ENCODE measurements at places on chromosomes 4 and X. TPM values are rescaled to one million over a fixed set of nuclear protein-coding genes. Genes with fewer than 3 reads are reported as not detected.

- DNase-seq = no peak
Observed at GRCh38 chr4:41427306-41427882, 110.6 kb upstream of the LIMCH1 start.

GRCh38 chrX:19361701-19362100 is 18.0 kb downstream of the PDHA1 start:
- no peak for DNase-seq

DNA sequence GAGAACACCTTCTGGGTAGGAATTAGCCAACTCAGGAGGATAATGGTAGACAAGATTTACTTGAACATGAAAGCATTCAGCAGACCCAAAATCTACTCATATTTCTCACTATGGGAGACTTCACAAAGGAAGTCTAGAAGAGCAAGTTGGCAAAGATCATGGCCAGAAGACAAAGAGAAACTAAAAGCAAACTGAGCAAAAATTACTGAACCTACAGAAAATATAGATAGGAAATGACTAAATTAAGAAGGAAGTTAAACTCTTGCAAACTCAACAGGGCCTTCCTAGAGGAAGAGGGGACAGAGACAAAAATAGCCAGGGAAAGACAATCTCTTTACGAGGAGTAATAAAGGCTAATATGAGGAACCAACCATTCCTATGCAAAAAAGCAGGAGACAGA is 18.7 kb downstream of the CORIN start:
- no peak for DNase-seq

GRCh38 chr4:77092975-77093374 is 17.2 kb upstream of the CCNI start:
- no peak for DNase-seq

DNA sequence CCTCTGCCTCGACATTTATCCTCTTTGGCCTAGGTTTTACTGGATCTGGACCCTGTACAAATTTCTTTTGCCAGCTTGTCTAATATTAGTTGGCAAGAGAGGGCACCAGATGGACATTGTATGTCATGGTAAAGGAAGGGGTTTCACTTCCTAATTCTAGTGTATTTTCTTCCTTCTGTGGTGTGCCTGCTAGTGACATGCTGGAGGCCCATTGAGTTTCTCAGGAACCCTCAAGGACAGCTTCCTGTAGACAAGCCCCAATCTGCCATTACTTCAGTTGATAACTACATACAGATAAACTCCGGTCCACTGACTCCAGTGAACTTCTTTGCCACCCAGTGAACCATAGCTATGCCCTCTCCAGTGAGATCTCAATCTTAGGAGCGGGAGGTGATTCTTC is 116.9 kb downstream of the STPG2 start:
- no peak for DNase-seq

GRCh38 chr4:54784161-54784671 is 126.5 kb downstream of the KIT start:
- DNase-seq = no peak

- no peak for DNase-seq
Observed at GRCh38 chr4:26181616-26182015, 139.2 kb upstream of the RBPJ start.

GRCh38 chr4:97987019-97987648 is 156.1 kb downstream of the STPG2 start:
- DNase-seq = no peak

DNA sequence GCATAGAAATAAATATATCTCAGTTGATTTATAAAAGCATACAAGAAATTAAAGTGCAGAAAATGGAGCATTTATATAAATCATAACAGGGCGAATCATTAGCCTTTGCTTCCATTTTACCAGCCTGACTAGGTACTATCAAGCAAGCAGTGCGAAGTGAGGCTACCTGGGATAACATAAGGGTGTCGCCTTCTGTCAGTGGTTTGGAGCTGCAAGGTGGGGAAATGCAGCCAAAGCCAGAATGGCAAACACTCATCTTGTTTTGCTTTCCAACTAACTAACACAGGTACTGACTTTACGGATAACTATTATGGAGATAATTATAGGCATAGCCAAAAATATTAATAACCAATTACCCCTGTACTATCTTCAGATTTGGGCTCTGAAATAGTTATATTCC is 1459.8 kb downstream of the RAPGEF2 start:
- DNase-seq = no peak

DNA sequence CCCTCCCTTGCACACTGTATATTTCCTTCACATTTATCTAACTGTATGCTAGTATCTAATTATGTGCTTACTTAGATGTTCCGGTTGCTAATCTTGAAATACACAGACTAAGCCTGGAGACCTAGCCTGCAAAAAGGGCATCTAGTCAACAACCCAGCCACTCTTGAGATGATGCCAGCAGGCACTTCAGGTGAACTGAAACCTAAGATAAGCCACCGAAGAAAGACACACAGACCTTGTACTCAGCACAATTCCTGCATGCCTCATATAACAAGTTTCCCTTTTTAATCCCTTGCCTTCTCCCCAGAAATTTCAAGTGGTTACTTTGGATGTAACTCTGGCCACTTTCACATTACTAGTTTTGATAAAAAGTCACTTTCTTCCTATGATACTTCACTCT is 2506.6 kb downstream of the ARAP2 start:
- DNase-seq = no peak

DNA sequence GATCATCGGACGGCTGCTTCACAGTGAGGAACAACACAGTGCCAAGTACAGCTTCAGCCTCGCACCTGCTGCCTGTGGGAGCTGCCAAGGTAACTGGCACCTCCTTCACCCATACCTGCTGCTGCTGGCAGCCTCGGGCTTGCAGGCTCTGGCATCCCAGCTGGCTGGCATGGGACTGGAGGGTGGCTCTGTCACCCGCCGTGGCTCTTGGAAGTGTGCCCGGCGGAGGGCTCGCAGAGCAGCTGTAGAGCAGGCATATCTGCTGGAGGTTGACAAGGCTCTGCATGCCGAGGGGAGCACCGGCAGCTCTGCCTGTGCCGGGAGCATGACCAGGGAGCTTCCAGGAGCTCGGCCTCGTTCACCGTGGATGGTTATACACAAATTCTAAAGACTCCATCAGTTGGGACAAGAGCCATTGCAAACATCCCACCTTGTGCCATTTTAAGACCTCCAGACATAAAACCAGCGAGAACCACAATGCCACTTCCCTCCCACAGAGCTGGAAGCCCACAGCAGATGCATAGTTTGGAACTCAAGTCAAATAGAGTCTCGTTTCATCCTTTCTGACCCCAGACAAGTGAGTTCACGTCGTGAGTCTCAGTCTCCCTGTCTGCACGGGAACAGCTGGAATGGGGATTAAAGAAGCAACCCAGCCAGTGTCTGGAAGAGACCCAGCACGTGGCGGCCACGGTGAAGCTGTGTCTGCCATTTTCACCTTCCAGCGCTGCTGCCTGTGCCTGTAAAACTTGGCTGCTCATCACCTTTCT is 84.3 kb upstream of the PSAPL1 start:
- DNase-seq = no peak

- DNase-seq = no peak
Observed at GRCh38 chr4:71520308-71520707, 181.5 kb downstream of the SLC4A4 start.

DNA sequence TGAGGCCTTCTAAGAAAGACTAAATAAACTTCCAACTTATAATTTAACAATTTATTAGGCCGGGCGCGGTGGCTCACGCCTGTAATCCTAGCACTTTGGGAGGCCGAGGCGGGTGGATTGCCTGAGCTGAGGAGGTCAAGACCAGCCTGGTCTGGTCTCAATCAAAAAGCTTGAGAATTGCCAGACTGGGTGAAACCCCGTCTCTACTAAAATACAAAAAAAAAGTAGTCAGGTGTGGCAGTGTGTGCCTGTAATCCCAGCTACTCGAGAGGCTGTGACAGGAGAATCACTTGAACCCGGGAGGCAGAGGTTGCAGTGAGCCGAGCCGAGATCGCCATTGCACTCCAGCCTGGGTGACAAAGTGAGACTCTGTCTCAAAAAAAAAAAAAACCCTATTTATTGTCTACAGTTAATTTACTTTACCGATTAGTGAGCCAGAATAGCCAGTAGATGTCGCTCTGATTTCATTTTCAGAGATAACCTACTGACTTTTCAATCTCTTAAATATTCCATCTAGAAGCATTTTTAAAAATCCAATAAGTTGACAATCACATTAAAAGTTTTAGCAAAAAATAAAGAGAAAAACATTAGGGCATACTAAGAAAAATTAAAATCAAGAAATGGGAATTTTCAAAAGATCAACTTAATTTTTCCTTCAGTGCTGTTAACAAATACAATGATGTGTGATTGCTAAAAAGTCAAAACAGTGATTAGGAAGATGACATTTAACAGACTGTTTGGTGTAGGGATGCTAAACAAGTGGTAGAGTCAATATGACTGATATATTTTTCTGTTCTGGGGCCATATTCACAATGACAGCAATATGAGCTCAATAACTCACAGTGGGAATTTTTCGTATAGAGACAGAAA is 4.3 kb upstream of the SHROOM3 start:
- peak; percentile 44 for DNase-seq

DNA sequence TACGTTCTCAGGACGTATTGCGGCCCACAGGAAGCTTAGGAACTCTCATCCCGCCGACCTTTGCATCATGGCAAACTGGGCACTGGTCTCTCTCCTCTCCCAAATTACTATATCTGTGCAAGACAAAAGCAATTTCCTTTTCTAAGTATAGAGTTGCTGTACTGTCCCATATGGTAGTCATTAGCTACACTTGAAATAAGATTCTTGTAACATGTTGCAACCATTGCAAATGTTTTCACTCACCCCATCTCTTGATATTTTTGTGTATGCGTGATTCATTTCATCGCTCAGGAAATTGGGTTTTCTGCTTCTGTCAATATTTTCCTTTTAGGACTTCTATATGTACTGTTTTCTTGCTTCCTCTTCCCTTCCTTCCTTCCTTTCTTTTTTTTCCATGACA is 15.7 kb downstream of the ARMCX6 start:
- no peak for DNase-seq

DNA sequence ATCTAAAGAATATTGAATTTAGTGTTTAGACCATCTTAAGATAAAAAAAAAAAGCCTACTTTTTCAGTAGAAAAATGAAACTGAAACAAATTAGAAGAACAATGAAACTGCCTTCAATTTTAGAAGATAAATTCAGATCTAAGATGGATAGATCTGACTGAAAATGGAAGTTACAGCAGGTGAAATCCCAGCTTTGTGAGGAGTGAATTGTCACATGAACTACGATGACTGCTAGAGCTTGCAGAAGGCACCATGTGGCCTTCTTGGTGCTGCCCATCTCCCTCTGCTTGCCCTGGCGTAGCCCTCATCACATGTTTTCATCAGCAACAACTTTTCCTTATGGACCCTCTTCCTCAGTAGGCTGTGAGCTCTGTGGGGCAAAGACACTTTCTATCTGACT is 51.4 kb upstream of the EMCN start:
- DNase-seq = no peak

GRCh38 chr4:83075311-83076095 is 39.0 kb downstream of the PLAC8 start:
- DNase-seq = no peak

DNA sequence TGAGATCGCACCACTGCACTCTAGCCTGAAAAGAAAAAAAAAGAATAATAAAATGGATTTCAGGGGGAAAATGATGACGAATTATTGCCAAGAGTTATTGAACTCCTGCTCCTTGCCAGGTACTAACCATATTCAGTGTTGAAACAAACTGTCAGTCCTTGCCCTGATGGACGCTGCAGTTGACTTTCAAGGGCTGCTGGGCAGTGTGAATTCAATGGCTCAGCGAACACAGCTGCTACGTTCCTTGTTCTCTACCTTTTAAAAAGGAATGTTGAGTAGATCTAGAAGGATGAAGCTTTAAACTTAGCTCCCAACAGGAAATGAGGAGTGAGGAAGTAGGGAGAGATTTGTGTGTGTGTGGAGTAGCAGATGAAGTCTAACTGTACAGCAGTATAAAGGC is 2.7 kb downstream of the LIMCH1 start:
- no peak for DNase-seq

DNA sequence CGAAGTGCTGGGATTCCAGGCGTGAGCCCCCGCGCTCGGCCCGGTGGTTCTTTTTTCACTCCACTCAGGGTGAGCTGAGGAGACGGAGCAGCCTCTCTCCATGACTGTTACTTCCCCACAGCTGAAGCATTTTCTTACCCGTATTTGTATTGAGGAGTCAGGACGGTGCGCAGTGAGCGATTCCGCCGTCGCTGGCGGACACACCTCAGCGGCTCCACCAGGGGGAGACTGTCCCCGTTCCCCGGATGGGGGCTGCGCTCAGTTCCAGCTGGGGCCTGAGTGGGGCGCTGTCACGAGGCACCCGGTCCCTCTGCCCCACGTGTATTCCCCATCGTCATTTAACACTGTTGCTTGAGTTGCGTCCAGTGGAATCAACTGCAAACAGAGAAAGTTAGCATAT is 844.0 kb upstream of the FRG1 start:
- DNase-seq = no peak

DNA sequence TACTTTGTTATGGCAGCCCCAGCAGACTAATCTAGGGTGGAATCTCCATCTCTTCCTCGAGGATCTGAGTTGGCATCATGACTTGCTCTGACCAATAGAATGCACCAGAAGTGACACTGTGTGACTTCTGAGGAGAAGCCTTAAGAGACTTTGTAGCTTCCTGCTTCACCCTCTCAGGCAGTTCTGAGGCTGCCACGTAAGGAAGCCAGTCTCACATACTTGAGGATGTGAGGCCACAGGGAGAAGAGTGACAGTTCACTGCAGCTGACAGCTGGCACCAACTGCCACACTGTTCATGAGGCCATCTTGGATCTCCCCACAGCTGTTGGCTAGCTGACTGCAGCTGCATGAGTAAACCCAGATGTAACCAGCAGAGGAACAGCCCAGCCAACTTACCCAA is 29.3 kb upstream of the BCOR start:
- no peak for DNase-seq

GRCh38 chrX:13219991-13220764 is 99.7 kb downstream of the ATXN3L start:
- DNase-seq = no peak

- DNase-seq = no peak
Observed at GRCh38 chr4:89752932-89753598, 83.9 kb downstream of the SNCA start.

ART3 gene
- total RNA-seq = not detected

SPANXA1 gene
- total RNA-seq = not detected

PPP1R3F gene
- total RNA-seq = 3.9 TPM

BEX5 gene
- not detected for total RNA-seq

S100G gene
- not detected for total RNA-seq

All from Caco-2 (cell line).